KG1 (cell line): ENCODE measurements at places on chromosomes 16 and 17.

- DNase-seq: no peak
Measured at GRCh38 chr17:58248955-58249269, 10.5 kb downstream of the LPO start.

DNA sequence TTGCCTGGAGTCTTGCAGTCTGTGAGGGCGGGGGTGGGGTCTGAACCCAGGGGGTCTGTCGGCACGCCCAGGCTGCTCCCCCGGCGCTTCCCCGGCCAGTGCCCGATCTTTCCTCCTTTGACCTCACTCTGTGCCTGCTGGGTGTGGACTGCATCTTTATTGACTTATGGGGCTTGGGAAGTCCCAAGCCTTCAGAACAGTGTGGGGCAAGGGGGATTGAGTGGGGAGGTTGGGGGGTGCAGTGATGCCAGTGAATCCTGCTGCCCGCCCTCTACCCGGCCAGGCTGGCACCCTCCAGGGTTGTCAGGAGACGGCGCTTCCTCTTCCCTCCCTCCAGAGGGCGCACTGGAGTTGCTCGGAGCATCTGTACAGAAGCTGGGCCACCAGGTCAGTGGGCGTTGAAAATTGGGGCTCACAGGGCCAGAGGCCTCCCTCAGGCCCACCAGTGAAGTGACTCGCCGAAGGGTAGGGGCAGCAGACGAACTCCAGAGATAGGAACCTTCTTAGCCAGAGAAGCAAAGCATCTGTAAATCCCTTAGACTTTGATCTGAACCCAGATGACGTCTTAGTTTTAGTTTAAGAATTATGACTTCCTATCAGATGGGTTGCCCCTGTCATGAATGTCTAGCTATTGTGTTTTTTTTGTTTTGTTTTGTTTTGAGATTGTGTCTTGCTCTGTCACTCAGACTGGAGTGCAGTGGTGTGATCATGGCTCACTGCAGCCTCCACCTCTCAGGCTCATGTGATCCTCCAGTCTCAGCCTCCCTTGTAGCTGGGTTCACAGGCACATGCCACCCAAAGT is 184.8 kb upstream of the CIBAR2 start:
- DNase-seq: peak; percentile 28

DNA sequence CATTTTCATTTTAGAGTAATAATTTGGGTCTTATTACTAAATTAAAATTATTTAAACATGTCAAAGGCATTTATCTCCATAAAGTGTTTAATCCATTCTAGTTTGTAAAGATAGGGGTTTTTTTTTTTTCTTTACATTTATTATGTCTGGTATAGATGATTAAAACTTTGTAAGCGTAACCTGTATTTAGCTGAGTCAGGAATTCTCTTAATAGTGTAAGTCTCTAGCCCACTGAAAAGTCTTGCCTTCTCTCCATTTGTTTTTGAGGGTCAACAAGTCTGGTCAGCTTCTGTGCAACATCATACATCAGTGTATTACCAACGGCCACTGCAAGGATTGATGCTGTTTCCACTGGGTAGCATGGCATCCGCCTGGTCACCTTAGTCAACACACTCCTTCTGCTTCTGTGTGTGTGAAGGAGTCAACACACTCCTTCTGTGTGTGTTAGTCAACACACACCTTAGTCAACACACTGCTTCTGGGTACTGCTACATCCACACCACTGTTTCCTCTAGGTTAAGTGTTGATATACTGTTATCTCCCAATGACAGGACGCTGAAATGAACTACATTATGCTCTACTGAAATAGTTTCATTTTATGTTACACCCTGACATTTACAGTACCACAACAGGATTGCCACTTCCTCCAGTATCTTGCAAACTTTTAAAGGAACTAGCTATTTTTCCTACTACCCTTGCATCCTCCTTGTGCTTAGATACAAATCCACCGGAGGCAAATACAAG is 37.3 kb upstream of the VWA3A start:
- DNase-seq: no peak

- DNase-seq: no peak
Measured at GRCh38 chr16:79723583-79724168, 123.1 kb upstream of the MAF start.
